ENCODE measurements at places on chromosomes 4 and X. TPM values are rescaled to one million over a fixed set of nuclear protein-coding genes. Genes with fewer than 3 reads are reported as not detected.

DNA sequence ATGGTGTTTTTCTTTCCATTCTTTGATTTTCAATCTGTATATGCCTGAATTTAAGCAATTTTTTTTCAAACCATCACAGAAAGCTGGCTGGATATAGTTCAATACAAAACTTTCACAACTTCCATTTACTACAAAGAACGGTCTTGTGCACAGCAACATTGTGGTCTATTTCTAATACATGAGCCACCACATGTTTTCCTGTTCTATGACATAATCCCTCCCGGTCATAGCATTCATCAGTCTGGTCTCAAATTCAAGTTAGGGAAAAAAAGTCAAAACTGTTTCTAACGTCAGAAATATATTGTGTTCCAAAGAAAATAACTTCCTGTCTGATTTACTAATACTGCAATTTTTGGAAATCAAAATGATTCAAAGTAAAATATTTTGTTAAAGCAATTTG is 7.5 kb upstream of the CXCL6 start:
- H3K4me3 ChIP-seq: no peak overlapping the region
- no peaks in the 10 kb centered on the region for H3K4me1 ChIP-seq
- no peaks in the 10 kb centered on the region for H3K27me3 ChIP-seq
- no peak for DNase-seq
- no peak overlapping the region for H3K27ac ChIP-seq

DNA sequence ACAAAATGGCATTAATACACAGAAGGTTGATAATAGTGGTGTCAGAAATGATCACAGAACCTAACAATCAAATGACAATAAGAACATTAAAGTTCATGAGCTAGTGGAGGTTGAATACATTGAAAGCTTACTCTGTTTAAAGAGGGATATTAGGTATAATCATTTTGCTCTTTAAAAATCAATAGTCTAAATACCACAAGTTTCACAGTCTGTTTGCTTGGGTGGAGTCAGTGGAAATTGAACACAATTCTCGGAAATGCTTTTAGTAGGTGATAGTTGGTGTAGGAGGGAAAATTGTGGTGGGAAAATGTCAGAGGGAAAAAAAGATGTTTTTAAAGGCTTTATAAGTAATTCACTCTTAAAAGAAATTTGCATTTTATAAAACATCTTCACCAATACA is 197.1 kb downstream of the GLUD2 start:
- no peaks in the 10 kb centered on the region for H3K27me3 ChIP-seq
- H3K36me3 ChIP-seq: no peaks in the 10 kb centered on the region
- no peaks in the 10 kb centered on the region for H3K4me1 ChIP-seq
- DNase-seq: no peak
- H3K4me3 ChIP-seq: no peak overlapping the region
- no peak overlapping the region for H3K27ac ChIP-seq

DNA sequence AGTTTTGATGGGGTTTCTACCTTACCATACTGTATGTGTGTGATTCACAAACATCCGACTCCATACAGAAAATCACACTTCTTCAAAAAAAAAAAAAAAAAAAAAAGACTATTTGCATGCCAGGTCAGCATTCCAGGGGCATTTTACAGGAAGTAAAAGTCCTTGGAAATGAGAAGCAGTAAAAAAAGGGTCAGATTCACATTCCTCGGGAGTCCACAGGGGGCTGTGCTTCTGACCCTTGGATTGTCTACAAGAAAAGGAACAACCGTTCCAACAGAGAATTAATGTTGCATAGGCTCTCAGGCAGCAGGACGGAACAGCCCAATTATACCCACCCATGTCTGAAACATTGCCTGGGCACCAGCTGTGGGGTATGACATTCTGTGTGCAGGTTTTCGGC is 290.3 kb downstream of the LDB2 start:
- DNase-seq: no peak
- H3K36me3 ChIP-seq: peaks cover 9% of the 10 kb centered on the region
- no peak overlapping the region for H3K4me3 ChIP-seq
- no peaks in the 10 kb centered on the region for H3K27me3 ChIP-seq
- H3K27ac ChIP-seq: no peak overlapping the region

DNA sequence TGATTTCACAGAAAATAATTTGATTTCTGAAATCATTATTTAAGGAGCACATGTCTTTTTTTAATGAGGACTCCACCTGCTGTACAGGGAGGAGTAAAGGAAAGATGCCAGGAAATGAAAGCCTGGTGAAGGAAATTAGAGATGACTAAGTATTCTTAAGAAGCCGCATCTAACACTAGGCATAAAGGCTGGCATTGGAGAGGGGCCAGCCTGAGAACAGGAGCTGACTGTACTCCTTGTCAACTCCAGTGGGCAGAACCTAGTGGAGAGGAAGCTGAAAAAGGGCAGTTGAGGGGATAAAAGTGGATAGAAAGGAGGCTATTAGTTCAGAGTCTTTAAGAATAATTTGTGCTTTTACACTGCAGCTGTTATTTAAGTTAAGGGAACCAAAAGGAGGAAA is 393.0 kb downstream of the PPP1R2C start:
- no peaks in the 10 kb centered on the region for H3K36me3 ChIP-seq
- H3K4me3 ChIP-seq: no peak overlapping the region
- H3K27ac ChIP-seq: no peak overlapping the region
- no peak for DNase-seq
- H3K4me1 ChIP-seq: no peaks in the 10 kb centered on the region
- no peaks in the 10 kb centered on the region for H3K27me3 ChIP-seq

DNA sequence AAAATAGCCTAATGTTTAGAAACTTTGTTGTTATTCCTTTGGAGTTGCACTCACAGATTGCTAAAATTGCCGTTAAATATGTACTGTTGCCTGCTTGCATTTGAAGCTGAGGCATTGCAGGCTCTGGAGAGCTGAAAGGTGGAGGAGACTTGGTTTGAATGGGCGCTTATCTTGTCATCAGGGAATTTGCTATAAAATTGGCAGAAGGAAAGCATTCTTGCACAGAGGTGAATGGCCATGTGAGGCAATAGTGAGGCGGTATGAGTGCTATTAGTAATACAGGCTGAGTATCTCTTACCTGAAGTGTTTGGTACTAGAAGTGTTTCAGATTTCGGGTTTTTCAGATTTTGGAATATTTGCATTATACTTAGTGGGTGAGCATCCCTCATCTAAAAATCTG is 41.3 kb downstream of the TRAPPC11 start:
- DNase-seq: no peak
- H3K4me1 ChIP-seq: no peaks in the 10 kb centered on the region
- H3K27me3 ChIP-seq: no peaks in the 10 kb centered on the region
- H3K27ac ChIP-seq: no peak overlapping the region
- H3K36me3 ChIP-seq: peaks cover 87% of the 10 kb centered on the region

DNA sequence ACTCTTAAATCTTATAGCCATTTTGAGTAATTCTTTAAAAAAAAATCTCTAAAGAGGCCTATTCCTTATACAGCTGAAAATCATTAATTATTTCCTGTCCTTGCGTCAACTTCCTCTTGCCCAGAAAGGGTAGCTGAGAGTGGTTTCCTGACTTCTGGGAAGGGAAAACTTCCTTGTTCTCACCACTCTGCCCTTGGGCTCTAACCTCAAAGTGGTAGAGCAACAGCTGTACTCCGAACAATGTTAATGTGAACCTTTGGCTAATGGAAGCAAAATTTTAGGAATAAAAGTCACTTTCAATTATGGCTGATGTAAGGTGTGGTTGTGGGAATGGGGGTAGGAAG is 15.3 kb downstream of the KLHL2 start:
- DNase-seq: no peak
- no peaks in the 10 kb centered on the region for H3K4me1 ChIP-seq
- H3K36me3 ChIP-seq: no peaks in the 10 kb centered on the region
- H3K4me3 ChIP-seq: no peak overlapping the region
- no peaks in the 10 kb centered on the region for H3K27me3 ChIP-seq

- H3K27ac ChIP-seq: no peak overlapping the region
- no peaks in the 10 kb centered on the region for H3K27me3 ChIP-seq
- H3K4me3 ChIP-seq: no peak overlapping the region
- 0 out of 2 replicates have a peak, but pooled peaks cover 2% of the 10 kb centered on the region for H3K4me1 ChIP-seq
Observed at GRCh38 chr4:184395971-184396391, 78.4 kb downstream of the IRF2 start.

GRCh38 chrX:72018277-72019112 is 107.8 kb downstream of the NHSL2 start:
- no peaks in the 10 kb centered on the region for H3K4me1 ChIP-seq
- 0 out of 2 replicates have a peak overlapping the region, but pooled peaks have one; percentile 10 for H3K4me3 ChIP-seq
- no peak overlapping the region for H3K27ac ChIP-seq
- DNase-seq: peak; percentile 86
- peaks cover 15% of the 10 kb centered on the region for H3K36me3 ChIP-seq
- H3K27me3 ChIP-seq: no peaks in the 10 kb centered on the region

Gene UBE2D3
- total RNA-seq: 377 TPM

Gene UBE2A
- total RNA-seq: 54.8 TPM

Gene KLHL34
- total RNA-seq: not detected

Gene FOXR2
- not detected for total RNA-seq

Data from H9 (cell line).